Kidney epithelial cell (primary cell): ENCODE measurements at places on chromosomes 12 and 14. TPM values are rescaled to one million over a fixed set of nuclear protein-coding genes. Genes with fewer than 3 reads are reported as not detected.

DNA sequence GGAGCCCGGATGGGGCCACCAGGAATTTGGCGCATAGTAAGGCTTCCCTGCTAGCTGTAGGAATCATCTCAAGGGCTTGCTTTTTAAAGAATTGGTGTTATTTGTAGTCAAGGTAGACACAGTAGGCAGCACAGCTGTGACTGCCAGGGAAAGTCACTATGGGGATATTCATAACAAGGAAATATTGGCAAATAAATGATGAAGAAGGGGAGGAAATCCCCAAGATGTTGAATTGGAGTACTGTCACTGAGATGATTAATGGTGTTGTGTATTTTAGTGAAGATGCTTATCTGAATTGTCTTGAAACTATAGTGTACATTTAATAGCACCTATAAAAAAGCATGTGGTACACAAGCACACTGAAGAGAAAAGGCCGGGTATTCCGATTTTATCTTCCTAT lies 118.9 kb downstream of the NPAS3 start:
- DNase-seq, result no peak

DNA sequence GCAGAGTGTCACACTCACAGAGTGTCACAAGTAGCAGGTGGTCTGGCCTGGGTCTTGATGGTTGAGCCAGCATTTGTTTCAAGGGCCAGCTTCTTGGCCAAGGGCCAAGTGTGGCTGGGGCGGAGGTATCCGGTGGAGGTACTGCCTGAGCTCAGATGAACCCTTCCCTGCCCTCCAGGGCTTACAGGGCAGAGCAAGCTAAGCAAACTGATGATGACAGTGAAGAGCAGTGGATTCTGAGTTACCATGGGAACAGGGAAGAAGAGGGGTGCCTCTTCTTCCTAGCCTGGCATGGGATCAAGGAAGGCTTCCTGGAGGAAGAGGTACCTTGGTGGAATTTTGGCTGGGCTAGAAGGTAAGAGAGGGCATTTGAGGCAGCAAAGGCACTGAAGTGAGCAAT lies 35.7 kb downstream of the MVK start:
- DNase-seq, result no peak

The REP15 gene
- 1.3 and 1.9 TPM in 2 replicates for total RNA-seq

The RDH16 gene
- not detected in 2 replicates for total RNA-seq

DNA sequence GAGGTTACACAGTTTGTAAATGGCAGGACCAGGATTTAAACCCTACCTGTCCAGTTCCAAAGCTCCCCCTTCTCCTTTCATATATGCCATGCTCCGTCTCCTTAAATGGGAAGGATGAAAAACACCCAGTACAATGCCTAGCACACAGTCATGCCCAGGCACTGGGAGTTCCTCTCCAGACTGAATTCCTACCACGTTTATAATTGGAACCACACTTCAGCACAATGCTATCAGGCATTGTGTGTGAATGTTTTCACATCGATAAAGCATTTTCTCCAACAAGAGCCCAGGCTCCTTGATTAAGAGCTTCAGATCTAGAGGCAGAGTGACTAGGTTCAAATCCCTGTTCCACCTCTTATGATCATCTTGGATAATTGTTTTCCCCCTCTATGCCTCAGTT lies 2.7 kb upstream of the NUAK1 start:
- no peak for DNase-seq

DNA sequence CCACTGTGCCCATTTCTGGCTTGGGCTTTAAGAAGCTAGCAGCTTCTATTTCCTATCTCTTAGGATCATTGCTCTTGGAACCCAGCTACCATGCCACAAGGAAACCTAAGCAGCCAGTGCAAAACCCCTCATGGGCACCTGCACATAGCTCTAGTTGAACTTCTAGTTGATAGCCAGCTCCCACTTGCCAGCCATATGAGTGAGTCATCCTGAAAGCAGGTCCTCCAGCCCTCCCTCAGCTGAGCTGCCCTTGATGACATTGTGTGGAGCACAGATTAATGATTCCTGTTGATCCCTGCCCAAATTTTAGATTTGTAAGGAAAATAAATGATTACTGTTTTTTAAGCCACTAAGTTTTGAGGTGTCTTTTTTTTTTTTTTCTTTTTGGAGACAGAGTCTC lies 234.2 kb upstream of the FBXO33 start:
- no peak for DNase-seq

The TMEM119 gene
- total RNA-seq, result not detected in 2 replicates

The HCAR2 gene
- not detected in 2 replicates for total RNA-seq

DNA sequence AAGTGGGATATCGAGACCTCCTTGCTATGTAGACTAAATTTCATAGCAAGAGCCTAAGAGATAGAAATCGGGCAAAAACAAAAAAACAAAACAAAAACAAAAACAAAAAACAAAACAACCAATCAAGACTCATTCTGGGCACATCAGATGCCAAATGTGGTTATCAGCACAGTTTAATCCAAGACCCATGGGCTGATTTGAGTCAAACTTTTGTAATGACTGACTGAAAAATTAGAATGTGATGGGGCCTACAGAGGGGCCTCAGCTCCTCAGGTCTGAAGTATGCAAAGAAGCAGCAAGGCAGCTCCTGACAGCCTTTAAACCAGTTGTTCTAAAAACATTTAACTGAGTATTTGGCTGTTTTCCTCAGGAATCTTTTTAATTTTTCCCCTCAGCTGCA lies 49.3 kb downstream of the SLC4A8 start:
- DNase-seq, result no peak

- DNase-seq, result no peak
These were observed 45.4 kb downstream of the DUSP6 start for GRCh38 chr12:89306827-89307473.

- no peak for DNase-seq
These were observed 47.4 kb downstream of the TCHP start for GRCh38 chr12:109947521-109947920.
